Muscle of back (tissue), 13 donors: ENCODE measurements at places on chromosomes 2 and 18. TPM values are rescaled to one million over a fixed set of nuclear protein-coding genes. Genes with fewer than 3 reads are reported as not detected.

Gene MAL
- polyA plus RNA-seq, result 8.8 TPM

Gene UPP2
- not detected for polyA plus RNA-seq

DNA sequence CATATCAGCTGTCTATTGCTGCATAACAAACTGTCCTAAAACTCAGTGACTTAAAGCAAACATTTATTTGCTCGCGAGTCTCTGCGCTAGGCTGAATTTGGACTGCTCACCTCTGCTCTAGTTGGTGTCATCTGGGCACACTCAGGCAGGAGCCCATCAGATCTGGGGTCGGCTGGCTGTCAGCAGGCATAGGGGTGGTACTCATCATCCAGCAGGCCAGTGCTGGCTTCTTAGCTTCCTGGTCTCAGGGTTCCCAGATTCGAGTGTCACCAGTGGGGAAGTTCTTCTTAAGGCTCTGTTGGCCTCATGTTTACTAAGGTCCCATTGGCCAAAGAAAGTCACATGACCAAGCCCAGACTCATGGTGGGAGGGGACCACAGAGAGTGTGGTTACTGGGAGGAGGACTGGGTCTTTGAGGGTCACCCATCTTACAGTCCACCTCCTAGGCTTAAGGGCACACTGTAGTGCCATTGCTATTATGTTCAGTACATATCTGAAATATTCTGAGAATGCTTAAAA, 71.6 kb upstream of the ATG16L1 start:
- no peak for DNase-seq

GRCh38 chr2:69571189-69571588, 72.3 kb downstream of the AAK1 start:
- no peak for DNase-seq
